ENCODE measurements at places on chromosomes 16 and 17.

- no peak for DNase-seq
These were observed 41.3 kb upstream of the NLK start for GRCh38 chr17:28001149-28001548.

- DNase-seq: no peak
These were observed 623 bp downstream of the MBTPS1 start for GRCh38 chr16:84115919-84116719.

DNA sequence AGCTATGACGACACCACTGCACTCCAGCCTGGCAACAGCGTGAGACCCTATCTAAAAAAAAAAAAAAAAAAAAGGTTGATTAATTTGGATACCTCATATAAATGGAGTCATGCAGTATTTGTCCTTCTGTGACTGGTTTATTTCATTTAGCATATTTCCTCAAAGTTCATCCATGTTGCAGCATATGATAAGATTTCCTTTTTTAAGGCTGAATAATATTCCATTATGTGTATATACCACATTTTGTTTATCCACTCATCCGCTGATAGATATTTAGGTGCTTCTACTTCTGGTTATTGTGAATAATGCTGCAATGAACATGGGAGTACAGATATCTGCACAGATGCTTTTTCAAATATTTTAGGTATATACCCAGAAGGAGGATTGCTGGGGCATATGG lies 43.3 kb upstream of the TMC5 start:
- DNase-seq: no peak

DNA sequence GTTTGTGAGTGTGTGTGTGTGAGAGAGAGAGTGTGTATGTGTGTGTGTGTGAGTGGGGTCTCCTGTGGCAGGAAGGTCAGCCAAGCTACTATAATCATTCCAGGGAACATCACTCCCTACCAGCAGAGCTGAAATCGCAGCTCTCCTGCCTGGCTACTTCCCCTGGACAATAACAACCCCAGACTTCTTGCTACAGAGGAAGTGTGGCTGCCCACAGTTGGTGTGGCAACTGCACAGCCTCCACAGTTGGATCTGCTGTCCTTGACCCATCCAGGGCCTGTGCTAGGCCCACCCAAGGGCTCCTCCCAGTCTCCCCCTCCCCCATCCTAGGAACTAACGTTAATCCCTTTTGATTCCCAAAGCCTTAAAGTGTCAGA lies 1.5 kb downstream of the SLC13A5 start:
- DNase-seq: no peak

DNA sequence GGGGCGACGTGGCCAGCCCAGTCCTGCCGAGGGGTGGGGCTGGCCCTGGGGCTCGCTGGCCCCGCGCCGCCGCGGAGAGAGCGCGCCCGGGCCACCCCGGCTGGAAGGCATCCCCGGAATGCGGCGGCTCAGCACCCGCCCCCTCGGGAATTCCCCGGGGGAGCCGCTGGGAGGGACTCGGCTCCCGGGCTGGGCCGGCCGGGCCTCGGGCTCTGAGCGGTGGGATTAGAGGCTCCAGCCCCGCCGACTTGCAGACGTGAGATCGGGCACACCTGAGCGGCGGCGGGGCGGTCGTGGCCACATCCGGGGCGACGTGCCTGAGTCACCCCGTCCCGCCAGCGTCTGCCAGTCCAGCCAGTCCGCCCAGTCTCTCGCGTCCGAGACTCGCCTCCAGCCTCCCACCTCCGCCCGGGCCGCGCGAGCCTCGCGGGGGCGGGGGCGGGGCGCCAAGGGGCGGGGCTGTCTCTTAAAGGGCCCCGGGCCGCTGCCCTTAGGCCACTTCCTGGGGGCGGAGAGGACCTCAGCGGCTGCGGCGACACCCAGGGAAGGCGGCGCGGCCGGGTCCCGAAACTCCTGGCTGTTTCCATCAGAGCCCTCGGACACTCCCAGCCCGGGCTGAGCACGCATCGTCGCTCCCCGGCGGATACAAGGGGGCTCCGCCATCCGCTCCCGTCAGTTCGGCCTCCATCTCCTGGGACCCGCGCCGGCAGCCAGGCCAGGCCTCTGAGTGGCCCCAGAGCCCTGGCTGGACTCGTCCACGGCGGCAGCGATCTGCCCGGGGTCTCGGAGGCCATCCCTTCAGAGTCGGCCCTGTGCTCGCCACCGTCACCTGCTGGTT lies at the start of gene KCTD11:
KCTD11 (plus strand) TSS at position 498 of the 838 bp plus-strand sequence.
- DNase-seq: peak; percentile 62

All from AG04449 (cell line).